HFFc6 (cell line): ENCODE measurements at places on chromosomes 12 and 14. TPM values are rescaled to one million over a fixed set of nuclear protein-coding genes. Genes with fewer than 3 reads are reported as not detected.

DNA sequence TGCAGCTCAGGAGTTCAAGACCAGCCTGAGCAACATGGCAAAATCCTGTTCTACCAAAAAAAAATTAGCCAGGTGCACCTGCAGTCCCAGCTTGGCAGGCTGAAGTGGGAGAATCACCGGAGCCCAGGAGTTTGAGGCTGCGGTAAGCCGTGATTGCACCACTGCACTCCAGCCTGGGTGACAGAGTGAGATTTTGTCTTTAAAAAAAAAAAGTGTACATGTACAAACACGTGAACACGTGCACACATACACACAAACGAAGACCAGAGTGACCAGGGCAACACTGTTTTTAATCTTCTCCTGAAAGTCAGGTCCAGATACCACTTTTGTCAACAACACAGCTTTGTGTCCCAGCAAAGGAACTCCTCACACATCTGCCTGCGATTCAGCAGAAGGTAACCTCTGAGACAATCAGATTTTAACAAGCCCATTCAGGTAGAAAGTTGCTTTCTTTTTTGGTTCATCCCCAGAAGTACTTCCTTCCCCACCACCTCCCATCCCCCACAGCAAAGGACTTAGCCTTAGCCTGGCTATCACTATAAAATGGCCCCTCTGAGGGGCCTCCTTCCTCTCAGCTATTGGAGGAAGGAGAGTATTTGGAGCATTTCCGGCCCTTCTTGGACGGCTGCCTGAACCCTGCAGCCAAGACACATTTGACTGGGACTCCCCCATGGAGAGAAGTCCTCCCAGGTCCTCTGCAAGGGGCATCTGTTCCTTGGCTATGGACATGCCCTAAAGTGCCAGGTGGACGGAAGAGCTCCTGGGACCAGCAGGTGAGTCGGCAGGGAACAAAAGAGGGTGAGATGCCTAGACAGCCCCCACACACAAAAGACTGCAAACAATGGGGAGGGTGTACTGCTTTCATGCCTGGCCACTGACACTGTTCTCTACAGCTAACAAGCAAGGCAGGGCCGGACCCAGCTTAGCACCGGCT, 9.8 kb downstream of the CTDSP2 start:
- peak overlapping the region; percentile 84 for H3K27ac ChIP-seq
- no peaks in the 10 kb centered on the region for H3K36me3 ChIP-seq
- no peaks in the 10 kb centered on the region for H3K27me3 ChIP-seq
- H3K4me3 ChIP-seq: peak overlapping the region; percentile 84
- DNase-seq: peak; percentile 79

- H3K27me3 ChIP-seq: peaks cover 9% of the 10 kb centered on the region
- no peaks in the 10 kb centered on the region for H3K36me3 ChIP-seq
- H3K27ac ChIP-seq: no peak within 1 kb of the TSS
- no peak for DNase-seq
- H3K4me1 ChIP-seq: peaks cover 10% of the 10 kb centered on the region; the same call in 1 of the 2 replicates
Observed at GRCh38 chr12:112906712-112907414, at the start of gene OAS1. Gene OAS1, plus strand, starts transcription at chr12:112906962. Its CDS starts 78 bp downstream, at chr12:112907040.

DNA sequence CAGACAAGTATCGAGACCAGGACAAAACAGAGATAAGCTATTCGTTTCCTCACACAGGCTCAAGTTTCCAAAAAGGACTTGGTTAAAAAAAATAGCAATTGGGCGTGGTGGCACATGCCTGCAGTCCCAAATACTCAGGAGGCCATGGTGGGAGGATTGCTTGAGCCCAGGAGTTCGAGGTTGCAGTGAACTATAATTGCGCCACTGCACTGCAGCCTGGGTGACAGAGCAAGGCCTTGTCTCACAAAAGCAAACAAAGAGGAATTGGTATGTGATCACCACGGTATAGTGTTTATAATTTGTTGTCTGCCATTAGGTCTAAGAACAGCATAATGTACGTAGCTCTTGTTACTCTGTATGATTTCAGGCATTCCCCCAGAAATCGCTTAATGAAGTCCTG, 175.3 kb downstream of the DERA start:
- no peak overlapping the region for H3K4me3 ChIP-seq
- no peak overlapping the region for H3K27ac ChIP-seq
- H3K27me3 ChIP-seq: peaks cover 7% of the 10 kb centered on the region; the same call in 1 of the 2 replicates
- H3K36me3 ChIP-seq: no peaks in the 10 kb centered on the region
- H3K4me1 ChIP-seq: no peaks in the 10 kb centered on the region
- no peak for DNase-seq

DNA sequence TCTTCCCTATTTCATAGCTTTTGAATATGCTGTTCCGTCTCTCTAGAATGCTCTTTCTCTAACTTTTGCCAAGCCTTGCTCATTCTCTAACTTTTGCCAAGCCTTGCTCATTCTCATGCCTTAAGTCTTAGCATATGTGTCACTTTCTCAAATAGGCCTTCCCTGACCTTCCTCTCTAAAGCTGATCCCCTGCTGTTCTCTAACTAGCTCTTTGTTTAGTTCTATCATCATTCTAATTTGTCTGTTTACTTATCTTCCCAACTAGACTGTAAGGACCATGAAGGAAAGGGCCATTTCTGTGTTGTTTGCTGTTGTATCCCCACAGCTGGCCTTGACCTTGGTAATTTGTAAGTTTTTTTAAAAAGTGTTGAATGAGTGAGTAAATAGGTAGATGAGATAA, 71.1 kb downstream of the ZNF641 start:
- no peak overlapping the region for H3K27ac ChIP-seq
- H3K36me3 ChIP-seq: no peaks in the 10 kb centered on the region
- DNase-seq: no peak
- H3K4me3 ChIP-seq: no peak overlapping the region
- H3K27me3 ChIP-seq: peaks cover 21% of the 10 kb centered on the region; the same call in 1 of the 2 replicates
- peaks cover 7% of the 10 kb centered on the region for H3K4me1 ChIP-seq

Gene GPX2
- total RNA-seq: not detected in 3 replicates

Gene SLC39A2
- not detected in 3 replicates for total RNA-seq

- peaks cover 5% of the 10 kb centered on the region; the same call in 1 of the 2 replicates for H3K36me3 ChIP-seq
- H3K4me1 ChIP-seq: no peaks in the 10 kb centered on the region
- no peaks in the 10 kb centered on the region for H3K27me3 ChIP-seq
- DNase-seq: no peak
- H3K27ac ChIP-seq: no peak overlapping the region
Observed at GRCh38 chr14:62776300-62776699, 269.0 kb downstream of the KCNH5 start.

- peaks cover 16% of the 10 kb centered on the region for H3K4me1 ChIP-seq
- no peak overlapping the region for H3K4me3 ChIP-seq
- DNase-seq: no peak
- peaks cover 36% of the 10 kb centered on the region for H3K36me3 ChIP-seq
- H3K27me3 ChIP-seq: no peaks in the 10 kb centered on the region
Observed at GRCh38 chr12:45315462-45315861, 99.6 kb downstream of the ANO6 start.

GRCh38 chr12:44788731-44789130, 87.4 kb downstream of the NELL2 start:
- no peaks in the 10 kb centered on the region for H3K27me3 ChIP-seq
- H3K36me3 ChIP-seq: no peaks in the 10 kb centered on the region; the same call in none of the 2 replicates
- H3K4me3 ChIP-seq: no peak overlapping the region
- H3K27ac ChIP-seq: no peak overlapping the region

Gene DDX47
- 96.4 and 98.4 TPM in 2 replicates for total RNA-seq

Gene NEUROD4
- total RNA-seq: not detected in 3 replicates

- peaks cover 2% of the 10 kb centered on the region; the same call in 1 of the 2 replicates for H3K27me3 ChIP-seq
- H3K36me3 ChIP-seq: no peaks in the 10 kb centered on the region; the same call in 1 of the 2 replicates
- no peak for DNase-seq
- H3K27ac ChIP-seq: no peak overlapping the region
- H3K4me1 ChIP-seq: peaks cover 30% of the 10 kb centered on the region
Observed at GRCh38 chr12:27437839-27438238, 8.7 kb upstream of the SMCO2 start.

DNA sequence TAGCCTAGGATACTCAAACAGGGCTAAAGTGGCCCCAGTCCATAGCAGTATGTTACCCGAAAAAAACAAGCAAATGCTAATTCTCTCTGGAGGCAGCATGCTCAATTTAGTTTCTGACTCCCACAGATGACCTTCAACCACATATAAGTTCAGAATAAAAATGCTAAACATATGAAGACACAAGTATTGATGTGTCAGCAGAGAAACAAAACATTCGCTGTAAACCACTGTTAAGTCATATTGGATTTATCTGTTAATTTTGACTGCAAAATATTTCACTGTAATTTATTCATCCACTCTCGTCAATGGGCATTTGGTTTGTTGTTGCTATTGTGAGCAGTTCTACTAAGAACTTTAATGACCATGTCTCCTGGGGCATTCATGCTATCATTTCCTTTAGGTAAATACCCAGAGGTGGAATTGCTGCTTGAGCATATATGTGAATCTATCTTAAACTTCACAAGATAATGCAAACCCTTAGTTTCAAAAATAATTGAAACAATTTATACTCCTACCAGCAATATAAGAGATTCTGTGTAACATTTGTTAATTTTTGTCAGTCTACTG, 36.5 kb downstream of the WBP11 start:
- no peak overlapping the region for H3K4me3 ChIP-seq
- DNase-seq: no peak
- H3K4me1 ChIP-seq: peaks cover 24% of the 10 kb centered on the region
- no peak overlapping the region for H3K27ac ChIP-seq
- peaks cover 31% of the 10 kb centered on the region for H3K36me3 ChIP-seq

Gene OLR1
- 35.7 to 56.6 TPM (median 42.3 TPM) in 3 replicates for total RNA-seq

DNA sequence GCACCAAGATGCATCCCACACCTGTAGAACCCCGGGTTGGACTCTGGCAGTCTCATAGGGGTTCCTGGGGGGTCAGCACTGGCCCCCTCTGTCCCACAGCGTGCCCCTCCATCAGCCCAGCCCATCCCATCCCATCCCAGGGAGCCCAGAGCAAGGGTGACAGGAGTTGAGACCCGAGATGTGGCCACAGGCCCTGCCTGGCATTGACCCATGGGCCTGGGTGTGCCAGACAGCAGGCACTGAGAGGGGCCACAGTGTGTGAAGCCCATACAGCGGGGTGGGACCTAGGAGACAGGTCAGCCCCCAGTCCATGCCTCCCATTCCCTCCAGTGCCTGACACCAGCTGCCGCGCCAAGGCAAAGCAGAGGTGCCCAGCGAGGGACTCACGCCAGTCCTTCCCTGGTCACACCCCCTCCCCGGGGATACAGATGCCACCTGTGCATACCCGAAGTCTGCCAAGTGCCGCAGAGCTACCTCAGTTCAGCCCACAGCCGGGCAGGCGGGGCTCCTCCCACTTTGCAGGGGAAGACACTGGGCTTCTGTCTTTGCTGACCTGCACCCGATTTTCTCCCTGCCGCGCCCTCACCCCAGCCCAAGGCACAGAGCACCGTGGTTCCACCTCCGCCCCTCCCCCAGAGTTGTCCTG, 50.4 kb downstream of the CYP46A1 start:
- H3K36me3 ChIP-seq: no peaks in the 10 kb centered on the region
- no peak overlapping the region for H3K4me3 ChIP-seq
- peaks cover 4% of the 10 kb centered on the region for H3K27me3 ChIP-seq
- DNase-seq: no peak
- H3K27ac ChIP-seq: no peak overlapping the region
- H3K4me1 ChIP-seq: peaks cover 9% of the 10 kb centered on the region

Gene DCAF11
- 29.4 to 36.3 TPM (median 34.7 TPM) in 3 replicates for total RNA-seq

Gene GAS2L3
- 9.5 to 23.4 TPM (median 18.7 TPM) in 3 replicates for total RNA-seq

Gene PLA2G1B
- total RNA-seq: not detected in 3 replicates

Gene CMKLR1
- not detected in 3 replicates for total RNA-seq

GRCh38 chr12:126936181-126936851, 1330.7 kb upstream of the TMEM132C start:
- H3K4me1 ChIP-seq: peaks cover 14% of the 10 kb centered on the region
- DNase-seq: peak; percentile 27
- H3K36me3 ChIP-seq: no peaks in the 10 kb centered on the region
- H3K4me3 ChIP-seq: peak overlapping the region; percentile 84

Gene IGF1
- 0.34 and 1.5 TPM in 2 replicates for total RNA-seq

DNA sequence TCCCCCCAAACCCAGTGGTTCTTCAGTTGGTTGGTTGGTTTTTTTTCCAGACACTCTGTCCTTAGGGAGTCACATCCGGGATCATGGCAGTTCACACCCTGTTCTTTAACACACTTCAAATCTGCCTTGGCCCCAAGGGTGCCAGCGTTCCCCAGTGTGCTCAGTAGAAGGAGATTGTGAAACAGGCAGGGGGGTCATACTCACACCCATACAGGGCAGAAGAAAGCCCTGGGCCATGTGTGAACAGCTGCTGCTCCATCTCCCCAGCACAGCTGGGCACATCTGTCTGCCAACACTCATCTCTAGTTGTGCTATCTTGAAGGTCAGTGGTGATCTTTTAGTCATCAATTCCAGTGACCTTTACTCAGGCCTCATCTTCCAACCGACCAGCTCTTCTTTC, 64.4 kb upstream of the FUT8 start:
- no peak for DNase-seq
- no peak overlapping the region for H3K4me3 ChIP-seq
- H3K27me3 ChIP-seq: no peaks in the 10 kb centered on the region; the same call in 1 of the 2 replicates
- H3K27ac ChIP-seq: no peak overlapping the region
- H3K4me1 ChIP-seq: peaks cover 23% of the 10 kb centered on the region

DNA sequence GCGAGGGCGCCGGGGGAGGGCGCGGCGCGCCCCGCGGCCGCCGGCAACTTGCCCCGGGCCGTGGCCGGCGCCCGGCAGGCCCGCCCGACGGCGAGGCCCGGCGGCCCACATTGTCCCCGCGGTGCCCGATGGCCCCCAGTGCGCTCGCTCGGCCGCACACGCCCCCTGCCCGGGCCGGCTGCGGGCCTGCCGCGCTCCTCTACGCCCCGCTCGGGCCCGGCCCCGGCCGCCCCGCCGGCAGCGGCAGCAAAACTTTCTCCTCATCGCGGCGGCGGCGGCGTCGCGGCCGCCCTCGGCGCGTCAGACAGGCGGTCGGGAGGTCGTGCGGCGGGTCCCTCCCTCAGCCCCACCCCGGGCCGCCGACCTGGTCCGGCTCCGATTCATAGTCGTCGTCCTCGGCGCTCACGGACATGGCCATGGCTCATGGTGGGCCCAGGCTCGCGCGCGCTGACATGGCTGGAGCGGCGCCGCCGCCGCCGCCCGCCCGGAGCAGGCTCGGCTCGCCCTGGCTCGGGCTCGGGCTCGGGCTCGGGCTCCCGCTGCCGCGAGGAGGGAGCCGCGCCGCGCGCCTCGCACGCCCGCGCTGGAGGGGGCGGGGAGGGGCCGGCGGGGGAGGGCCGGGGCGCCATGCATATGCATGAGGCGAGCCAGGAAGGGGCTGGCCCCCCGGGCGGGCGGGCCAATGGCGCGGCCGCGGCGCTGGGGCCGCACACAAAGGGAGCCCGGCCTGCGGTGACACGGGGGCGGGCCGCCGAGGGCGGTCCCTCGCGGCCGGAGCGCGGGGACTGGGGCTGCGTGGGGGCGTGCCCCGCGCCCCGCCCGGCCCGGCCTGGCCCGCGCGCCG, 67.1 kb downstream of the RNF34 start:
- H3K4me3 ChIP-seq: no peak overlapping the region
- peaks cover 1% of the 10 kb centered on the region for H3K27me3 ChIP-seq
- H3K36me3 ChIP-seq: no peaks in the 10 kb centered on the region

- H3K4me1 ChIP-seq: no peaks in the 10 kb centered on the region; the same call in 1 of the 2 replicates
- H3K27ac ChIP-seq: no peak overlapping the region
- no peaks in the 10 kb centered on the region for H3K36me3 ChIP-seq
- H3K4me3 ChIP-seq: no peak overlapping the region
- no peaks in the 10 kb centered on the region; the same call in 1 of the 2 replicates for H3K27me3 ChIP-seq
- no peak for DNase-seq
Observed at GRCh38 chr14:97061198-97061597, 264.0 kb downstream of the VRK1 start.

Gene DNAI7
- 0.43 to 0.48 TPM in 2 of 3 replicates, not detected in the other for total RNA-seq
